ENCODE measurements at places on chromosomes 4 and X. TPM values are rescaled to one million over a fixed set of nuclear protein-coding genes. Genes with fewer than 3 reads are reported as not detected.

The CD40LG gene
- total RNA-seq: not detected

The MORC4 gene
- 25.8 TPM for total RNA-seq

- DNase-seq: no peak
Measured at GRCh38 chr4:186940476-186940875, 216.8 kb upstream of the FAT1 start.

DNA sequence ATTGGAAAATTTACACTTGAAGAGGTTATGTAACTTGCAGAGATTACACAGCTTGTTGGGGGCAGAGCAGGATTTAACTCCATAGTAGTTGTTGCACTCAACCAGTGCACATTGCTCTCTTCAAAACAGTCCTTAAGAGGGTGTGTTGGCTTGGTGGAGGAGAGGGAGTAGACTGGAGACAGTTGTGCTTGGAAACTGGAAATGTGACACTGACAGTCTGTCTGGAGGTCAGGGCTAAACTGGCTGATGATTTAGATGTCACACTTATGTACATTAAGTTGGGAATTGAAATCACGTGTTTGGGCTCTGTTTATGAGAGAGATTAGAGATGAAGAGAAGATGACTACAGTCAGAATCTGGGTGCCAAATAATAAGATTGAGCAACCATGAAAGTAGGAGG lies 32.9 kb downstream of the CCSER1 start:
- DNase-seq: no peak

DNA sequence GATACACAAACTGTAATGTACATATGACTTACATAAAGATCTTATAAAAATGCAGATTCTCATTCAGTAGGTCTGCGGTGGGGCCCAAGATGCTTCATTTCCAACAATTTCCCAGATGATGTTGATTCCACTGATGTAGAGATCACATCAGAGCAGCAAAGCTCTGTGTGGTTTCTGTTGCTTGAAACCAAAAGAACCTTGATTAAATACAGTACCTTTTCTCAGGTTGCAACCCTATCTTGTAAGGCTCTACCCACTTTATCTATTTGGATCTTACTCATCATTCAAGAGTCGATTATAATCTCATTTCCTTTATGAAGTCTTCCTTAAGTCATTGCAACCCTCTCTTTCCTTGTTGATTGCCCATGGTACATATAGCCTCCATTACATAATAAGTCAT lies 816.8 kb downstream of the RPA4 start:
- DNase-seq: no peak

- no peak for DNase-seq
Measured at GRCh38 chr4:99117876-99118693, 26.0 kb downstream of the ADH4 start.
